ENCODE measurements at places on chromosomes 1 and 21.

GRCh38 chr1:22773981-22774832, 63.6 kb downstream of the EPHB2 start:
- DNase-seq = peak; percentile 69

GRCh38 chr1:34887593-34887992, 28.0 kb upstream of the SMIM12 start:
- no peak for DNase-seq

- no peak for DNase-seq
Observed at GRCh38 chr1:119588621-119589020, 59.4 kb downstream of the ZNF697 start.

- DNase-seq = no peak
Observed at GRCh38 chr1:121417325-121417923, 232.6 kb downstream of the SRGAP2C start.

GRCh38 chr1:170360601-170361000, 171.4 kb upstream of the GORAB start:
- DNase-seq = no peak

DNA sequence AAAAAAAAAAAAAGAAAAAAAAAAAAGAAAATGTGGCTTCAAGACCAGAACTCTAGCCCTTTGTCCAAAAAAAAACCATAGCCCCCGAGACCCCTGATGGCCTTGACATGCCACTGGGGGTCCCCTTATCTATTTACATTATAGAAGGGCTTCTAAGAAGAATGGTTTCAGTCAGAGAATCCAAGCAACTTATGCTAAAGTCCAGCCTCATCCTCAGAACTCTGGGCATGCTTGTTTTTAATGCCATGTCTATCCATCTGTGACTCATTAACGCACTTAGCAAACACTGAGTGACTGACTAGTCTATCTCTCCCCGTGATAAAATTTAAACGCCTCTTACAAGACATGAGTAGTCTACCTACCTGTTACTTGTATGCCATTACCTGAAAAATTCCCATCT, 29.3 kb downstream of the ERG start:
- DNase-seq = no peak

Data from spinal cord (tissue), 10 donors.